ENCODE measurements at places on chromosomes 3 and 15.

DNA sequence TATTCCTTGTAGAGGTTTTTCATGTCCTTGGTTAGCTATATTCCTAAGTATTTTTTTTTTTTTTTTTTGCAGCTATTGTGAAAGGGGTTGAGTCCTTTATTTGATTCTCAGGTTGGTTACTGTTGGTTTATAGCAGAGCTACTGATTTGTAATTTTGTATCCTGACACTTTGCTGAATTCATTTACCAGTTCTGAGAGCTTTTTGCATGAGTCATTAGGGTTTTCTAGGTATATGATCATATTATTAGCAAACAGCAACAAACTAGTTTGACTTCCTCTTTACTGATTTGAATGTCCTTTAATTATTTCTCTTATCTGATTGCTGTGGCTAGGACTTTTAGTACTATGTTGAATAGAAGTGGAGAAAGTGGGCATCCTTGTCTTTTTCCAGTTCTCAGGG, 737.4 kb downstream of the ZNF385D start:
- DNase-seq, result no peak

GRCh38 chr15:80483725-80484161, 79.6 kb downstream of the ARNT2 start:
- no peak for DNase-seq

- DNase-seq, result no peak
Measured at GRCh38 chr3:7707187-7707586, 794.4 kb upstream of the LMCD1 start.

DNA sequence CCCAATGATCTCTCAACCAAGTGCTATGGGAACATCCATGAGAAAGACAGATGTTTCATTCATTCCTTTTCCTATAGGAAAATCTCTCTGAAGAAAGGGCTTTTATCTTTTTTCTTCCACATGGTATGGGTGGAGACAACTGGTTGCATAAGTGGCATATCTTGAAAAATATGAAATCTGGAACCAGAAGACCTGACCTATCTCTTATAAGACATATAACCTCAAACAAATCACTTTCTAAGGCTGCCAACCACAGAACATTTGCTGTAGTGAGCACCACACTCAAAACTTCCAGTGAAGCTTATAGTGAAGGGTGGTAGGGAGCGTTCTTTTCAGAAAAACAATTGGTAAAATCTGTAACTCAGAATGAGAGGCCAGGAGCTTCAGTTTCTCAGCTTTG, 58.5 kb downstream of the SHQ1 start:
- DNase-seq, result no peak

Data from GM03348 (cell line).